Epithelial cell of esophagus (primary cell): ENCODE measurements at places on chromosomes 13 and 19.
A peak's percentile ranks its signal among the peaks of the same experiment; 100 is the strongest.

DNA sequence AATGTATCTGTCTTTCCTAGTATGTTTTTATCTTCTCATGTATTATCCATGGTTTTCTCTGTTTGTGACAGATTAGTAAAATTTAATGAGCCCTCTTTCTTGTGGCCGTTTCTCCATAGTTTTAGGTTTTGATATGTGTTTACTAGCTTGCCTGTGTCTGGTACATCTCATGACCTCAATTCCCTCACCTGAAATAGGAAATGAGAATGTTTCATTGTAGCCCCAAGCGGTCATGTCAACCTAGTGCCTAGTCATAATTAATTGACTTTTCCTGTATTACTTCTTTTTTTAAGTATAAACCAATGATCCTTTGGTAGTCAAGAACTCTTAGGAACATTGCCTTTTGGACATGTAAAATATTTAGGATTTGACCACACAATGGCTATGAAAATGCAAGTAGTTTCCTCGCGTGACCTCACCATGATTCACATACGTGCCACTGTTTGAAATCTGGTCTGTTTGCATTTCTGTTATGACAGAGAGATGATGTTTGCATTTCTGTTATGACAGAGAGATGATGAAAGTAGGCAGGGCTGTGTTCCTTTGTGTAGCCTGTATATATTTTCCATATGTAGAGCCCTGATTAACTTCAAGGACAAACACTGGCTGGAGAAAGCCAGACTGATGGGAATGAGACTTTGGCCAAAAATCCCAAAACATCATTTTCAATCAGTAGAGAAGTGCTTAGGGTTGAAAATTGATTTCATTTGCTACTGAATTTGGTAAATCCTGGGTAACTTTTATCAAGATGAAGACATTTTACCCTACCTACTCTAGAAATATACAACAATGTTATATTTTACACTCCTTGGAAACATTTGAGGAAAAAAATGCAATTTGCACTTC is 104.8 kb downstream of the TNFRSF19 start:
- peak; percentile 96 for DNase-seq

- no peak for DNase-seq
Measured at GRCh38 chr13:67916650-67917049, 686.5 kb upstream of the PCDH9 start.

DNA sequence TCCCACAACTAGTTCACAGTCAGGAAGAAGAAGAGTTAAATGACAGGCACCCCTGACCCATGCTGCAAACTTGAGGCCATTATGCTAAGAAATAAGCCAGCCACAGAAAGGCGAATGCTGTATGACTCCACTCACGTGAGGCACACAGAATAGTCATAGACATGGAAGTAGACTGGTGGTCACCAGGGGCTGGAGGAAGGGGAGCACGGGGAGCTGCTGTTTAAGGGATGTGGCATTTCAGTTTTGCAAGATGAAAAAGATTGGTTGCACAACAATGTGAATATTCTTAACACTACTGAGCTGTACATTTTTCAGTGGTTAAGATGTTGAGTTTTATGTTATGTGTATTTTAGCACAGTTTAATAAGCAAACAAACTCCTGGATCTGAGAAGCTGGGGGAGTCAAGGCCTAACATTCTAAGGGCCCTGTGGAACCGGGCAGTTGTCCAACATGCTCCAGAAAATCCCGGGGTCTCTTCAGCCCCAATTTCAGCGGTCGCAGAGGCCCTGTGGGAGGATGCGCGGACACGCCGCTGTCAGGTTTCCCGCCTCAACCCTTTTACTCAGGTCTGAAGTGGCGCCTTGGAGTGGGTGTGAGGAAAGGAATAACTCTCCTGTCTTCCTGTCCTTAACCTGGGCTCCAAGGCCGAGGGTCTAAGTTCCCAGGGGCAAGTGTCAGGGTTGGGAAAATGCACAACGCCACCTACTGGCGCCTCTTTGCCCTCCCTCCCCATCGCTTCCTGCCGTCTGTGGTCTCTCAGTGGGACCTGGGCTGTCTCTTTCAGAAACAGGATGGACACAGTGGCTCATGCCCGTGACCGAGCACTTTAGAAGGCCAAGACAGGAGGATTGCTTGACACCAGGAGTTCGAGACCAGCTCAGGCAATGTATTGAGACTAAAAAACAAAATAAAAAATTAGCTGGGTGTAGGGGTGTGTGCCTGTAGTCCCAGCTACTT is 4.4 kb upstream of the TMEM272 start:
- DNase-seq, result no peak

DNA sequence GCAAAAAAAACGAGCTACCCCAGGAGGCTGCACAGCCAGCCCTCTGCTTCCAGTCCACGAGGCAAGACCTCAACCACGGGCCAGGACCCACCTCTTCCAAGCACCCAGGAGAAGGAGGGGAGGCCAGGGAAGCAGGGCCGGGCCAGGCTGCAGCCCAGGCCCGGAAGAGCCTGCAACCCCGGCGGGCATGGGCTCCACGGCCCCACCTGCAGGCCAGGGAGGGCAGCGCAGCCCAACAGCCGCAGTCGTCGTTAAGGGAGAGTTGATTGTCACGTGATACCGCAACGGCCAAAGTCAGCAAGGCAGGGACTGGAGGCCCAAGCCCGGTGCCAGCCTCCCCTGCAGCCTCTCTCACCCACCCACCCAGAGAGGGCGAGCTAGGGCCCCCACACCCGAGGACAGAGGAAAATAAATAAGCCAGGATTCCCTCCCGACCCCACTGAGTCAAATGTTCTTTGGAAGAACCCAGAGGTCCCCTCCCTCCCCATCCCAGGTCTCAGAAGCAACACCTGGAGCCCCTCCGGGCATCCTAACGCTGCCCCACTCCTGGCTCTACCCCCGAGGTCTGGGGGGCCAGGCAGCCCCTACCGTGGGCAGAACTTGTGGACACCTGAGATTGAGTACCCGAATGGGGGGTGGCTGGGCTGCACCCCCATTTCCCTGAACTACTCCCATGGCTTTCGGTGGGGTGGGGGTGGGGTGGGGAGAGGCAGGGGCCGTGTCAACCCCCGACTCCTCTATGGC is 5.2 kb upstream of the REXO1 start:
- DNase-seq, result peak; percentile 85

- no peak for DNase-seq
Measured at GRCh38 chr13:79160818-79161217, 245.2 kb downstream of the RBM26 start.

DNA sequence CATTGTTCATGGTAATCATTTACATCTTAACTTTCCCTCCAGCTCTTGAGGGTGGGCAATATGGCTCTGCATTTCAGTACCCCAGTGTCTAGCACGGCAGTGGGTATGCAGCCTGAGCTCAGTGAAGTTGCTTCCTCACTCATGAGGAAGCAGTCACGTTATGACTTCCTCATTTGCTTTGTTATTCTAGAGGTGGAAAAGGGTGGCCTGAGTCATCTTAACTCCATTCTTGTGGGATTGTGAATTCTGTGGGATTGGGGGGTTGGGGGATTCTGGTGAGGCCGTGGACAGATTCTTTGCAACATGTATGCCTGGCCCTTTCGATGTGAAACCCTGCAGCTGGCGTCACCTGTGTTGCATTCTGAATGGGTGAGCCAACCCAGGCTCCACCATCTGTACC is 406.7 kb upstream of the ZNF507 start:
- DNase-seq, result no peak

- no peak for DNase-seq
Measured at GRCh38 chr19:10317857-10318462, 2.1 kb upstream of the FDX2 start.

DNA sequence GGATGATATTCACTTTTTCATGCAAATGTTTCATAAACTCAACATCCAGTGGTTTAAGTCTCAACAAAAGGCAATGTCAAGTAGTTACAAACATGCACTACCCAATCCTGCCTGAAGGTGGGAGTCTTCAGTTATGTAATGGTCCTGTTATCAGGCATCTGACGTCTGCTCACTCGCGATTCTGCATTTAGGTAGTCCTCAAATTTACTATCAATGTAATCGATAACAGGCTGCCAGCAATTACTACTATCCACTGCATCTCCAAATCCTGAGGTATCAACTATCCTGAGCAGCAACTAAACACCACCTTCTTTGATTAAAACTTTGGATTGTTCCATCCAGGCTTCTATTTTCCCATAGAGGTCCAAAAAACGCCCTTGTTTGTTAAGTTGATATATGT is 51.2 kb downstream of the NLRP12 start:
- peak; percentile 66 for DNase-seq

DNA sequence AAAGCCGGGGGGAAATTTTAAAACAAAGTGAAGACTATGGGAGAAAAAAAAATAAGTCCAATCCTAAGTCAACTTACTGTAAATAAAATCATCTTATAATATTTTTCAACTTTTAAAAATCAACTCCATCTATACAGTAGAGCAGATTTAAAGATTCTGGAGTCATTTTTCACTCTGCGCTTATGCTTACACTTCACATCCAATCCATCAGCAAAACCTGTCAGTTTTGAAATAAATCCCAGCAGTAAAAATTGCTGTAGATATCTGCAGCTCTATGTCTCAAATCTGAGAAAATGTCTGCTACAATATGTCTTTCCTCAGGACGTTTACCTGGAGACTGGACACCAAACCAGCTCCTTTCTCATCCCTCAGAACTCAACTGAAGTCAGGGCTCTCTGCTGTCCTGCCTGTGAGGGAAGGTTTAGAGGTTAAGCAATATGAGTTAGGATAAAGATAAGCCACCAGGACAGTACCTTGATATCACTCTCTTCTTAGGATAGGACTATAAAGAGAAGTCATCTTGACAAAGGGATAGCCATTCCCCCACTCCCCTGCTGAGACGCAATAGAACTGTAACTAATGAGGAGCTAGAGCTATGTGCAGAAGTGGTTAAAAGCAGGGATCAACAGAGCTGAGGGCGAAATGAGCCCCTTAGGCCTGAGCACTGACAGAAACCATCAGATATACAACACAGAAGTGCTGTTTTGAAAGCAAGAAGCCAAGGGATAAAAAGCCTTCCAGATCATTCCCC is 254.7 kb upstream of the KLHL1 start:
- DNase-seq, result no peak

DNA sequence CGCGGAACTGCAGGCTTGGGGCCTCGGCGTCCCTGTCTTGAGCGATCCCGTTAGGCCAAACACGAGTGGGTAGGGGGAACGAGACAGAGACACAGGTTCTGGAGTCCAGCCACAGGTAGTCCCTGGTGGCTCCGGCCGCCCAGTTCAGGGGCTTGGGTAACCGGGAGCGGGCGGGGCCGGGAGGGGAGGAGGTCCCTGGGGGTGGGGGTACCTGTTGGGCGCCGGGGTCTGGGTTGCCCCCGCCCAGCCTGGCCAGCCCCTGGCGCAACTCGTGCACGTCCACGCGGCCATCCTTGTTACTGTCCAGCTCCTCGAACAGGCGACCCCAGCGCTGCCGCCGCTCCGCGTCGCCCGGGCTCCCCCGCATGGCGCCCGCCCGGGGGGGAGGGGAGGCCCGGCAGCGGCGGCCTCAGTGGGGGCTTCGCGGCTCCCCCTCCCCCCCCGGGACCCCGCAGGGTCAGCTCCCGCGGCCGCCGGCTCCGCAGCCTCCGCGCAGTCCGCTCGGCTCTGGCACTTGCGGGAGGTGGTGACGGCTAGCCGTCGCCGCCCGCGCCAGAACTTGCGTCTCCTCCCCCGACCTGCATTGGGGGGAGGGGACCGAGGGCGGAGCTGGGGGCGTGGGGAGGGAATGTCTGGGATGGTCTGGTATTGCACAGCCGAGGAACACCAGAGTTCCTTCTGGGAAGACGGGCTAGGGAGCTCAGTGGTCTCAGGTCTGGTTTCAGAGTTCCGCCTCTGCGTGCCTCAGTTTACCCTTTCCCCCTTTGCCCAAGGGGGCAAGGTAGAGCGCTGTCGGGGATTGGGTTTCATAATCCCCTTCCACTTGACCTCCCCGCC is at the start of gene SLC25A23:
Gene SLC25A23 (minus strand): TSS at position 531 of the 837 bp plus-strand sequence. CDS start 164 bp downstream, at position 367.
- DNase-seq, result peak; percentile 83
